Stimulated activated CD8-positive, alpha-beta memory T cell treated with anti-CD3 and anti-CD28 coated beads, Interleukin-4, amount 100 ng/mL, for 1 hour (primary cell): ENCODE measurements at places on chromosomes 5 and 9.

DNA sequence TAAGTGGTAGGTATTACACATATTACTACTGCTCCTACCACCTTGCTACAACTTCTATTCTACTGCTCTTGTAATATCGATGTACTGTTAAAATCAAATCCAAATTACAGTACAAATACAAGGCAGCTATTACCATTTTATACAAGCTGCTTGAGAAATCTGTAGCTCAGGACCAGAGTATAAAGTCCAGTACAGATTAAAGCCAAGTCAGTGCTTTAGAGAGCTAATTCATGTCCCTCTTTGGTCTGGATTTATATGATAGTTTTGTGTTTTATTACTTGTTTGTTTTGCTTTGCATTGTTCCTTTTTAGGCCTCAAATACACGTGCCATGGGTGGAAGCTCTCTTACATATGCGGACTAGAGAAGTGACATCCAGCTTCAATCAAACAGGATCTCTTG lies 75.8 kb downstream of the DPYSL3 start:
- DNase-seq, result no peak

DNA sequence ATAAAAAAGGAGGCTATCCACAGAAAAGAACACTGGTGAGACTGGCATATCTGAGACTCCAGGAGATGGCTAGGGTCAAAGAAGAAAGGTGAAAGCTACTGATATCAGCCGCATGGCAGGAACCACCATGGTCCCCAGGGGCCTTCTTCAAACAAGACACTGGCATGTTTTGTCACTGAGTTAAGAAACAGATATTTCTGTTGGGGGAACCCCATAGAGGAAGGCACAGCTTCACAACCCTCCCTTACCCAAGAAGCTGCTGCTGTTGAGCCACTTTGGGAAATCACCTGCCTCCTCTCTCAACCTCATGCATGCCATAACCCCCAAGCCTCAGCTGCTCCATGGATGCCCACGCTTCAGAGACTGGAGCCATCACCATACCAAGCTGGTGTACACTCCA lies 13.3 kb upstream of the BTNL3 start:
- no peak for DNase-seq

DNA sequence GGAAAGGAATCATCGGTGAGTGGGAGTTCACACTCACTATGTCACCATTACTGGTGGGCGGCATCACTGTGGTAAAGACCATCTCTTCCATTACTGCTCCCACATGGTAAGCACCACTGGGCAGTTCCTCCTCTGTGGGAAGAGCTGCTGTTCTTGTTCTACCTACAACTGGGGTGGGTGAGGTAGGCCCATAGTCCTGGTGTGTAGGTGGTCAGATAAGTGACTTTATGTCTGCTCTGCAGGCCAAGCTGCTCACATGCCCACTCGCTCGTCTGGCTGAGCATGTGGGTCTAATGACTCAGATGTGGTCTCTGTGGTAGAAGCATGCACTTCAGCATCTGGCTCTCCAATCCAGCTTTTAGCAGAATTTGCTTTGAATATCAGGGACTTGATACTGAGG lies 82.9 kb downstream of the TMEM215 start:
- DNase-seq, result no peak

DNA sequence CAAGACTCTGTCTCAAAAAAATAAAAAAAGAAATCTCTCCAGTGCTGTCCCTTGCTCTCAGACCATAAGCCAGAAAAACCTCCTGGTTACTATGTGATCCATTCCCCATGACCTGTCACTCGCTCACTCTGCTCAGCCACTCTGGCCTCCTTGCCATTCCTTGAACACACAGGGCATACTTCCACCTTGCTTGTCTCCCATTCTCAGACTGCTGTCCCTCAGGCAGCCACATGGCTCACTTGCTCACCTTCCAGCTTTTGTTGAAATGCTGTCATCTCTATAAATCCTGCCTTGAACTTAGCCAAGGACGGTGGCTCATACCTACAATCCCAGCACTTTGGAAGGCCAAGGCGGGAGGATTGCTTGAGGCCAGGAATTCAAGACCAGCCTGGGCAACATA lies 82.9 kb downstream of the UGCG start:
- no peak for DNase-seq

DNA sequence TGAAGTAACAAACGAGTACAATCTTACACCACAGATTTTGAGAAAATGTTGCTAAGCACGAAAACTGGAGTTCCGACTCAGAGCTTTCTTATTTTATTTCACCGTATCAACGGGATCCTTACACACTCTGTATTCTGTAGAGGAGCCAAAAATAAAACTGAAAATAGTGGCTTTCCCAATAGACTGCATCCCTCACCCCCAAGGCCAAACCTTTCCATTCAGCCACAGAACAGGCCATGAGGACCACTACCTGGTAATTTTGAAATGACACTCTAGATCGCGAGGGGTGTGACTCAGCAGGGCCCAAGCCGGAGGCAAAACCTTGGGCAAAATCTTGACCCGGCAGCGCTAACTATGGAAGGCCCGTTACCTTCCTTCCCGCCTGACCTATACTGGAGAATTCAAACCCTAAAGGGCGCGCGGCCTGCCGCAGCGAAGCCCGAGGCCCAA lies 432 bp downstream of the HSPA9 start:
- no peak for DNase-seq

DNA sequence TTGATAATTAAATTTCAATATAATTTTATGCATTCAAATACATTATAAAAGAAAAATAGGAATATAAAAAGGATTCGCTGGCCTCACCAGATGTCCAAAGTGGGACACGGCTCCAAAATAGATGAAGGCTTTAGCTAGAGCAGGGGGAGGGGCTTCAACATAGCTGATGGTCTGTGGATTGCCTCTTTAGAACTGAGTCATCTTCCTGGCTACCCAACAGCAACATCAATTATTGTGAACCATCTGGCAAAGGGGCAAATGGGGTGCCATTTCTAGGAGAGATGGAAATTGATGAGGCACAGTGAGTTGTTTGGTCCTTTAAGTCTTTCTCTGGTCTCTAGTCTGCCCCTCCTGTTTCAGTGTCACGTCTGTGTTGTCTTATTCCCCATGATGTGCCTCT lies 44.2 kb upstream of the CD180 start:
- no peak for DNase-seq

GRCh38 chr5:472656-473550 lies 29.9 kb downstream of the EXOC3 start:
- peak; percentile 65 for DNase-seq

DNA sequence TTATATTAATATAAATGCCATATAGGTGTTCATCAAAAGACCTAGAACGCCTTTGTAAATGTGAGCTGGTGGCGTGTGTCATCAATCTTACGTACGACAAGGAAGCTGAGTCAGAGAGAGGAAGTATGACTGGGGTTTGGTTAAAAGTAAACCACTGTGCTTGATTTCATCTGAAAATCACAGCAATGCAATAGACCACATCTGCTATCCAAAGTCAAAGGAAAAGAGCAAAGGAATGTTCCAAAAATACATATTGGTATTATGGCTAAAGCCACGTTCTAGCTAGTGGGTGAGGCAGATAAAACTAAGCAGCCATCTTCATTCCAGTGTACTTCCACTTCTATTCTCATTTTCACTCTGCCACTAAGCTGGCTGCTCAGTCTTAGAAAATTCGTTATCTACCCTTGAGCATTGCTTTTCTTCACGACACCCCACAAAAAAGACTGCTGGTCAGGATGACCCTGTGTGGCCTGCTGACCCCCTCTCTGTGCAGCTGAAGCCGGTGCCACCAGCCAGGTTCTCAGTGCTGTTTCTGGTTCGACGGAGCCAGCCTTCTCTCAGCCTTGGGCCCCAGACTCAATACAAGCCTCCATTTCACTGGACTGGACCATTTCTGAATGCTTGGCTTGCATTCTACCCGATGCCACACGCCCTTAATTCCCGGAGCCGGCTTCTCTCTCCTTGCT lies 23.8 kb downstream of the SHC3 start:
- no peak for DNase-seq
